ENCODE measurements at places on chromosomes 2 and 18.

- DNase-seq: no peak
Measured at GRCh38 chr2:62344472-62344871, 148.6 kb downstream of the B3GNT2 start.

GRCh38 chr2:8607606-8608005 is 74.2 kb upstream of the ID2 start:
- no peak for DNase-seq

DNA sequence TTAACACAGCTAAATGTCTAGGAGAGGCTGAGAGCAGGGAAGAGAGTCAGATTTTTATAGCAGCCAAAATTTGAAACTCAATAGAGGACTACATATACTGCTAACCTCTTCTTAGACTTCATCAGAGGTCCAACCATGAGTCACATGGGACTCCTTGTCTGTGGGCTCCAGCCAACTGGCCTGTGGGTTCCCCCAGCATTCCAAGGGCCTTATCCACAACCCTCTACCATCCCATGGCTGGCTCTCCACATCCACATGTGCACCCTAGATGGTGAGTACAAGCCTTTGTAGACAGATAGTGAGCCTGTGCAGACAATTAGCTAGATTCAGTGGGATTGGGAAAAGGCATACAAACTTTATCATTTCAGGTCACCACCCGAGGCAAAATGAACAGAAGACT is 901.9 kb upstream of the ZEB2 start:
- DNase-seq: no peak

- no peak for DNase-seq
Measured at GRCh38 chr2:219758907-219759680, 131.7 kb downstream of the SLC4A3 start.

DNA sequence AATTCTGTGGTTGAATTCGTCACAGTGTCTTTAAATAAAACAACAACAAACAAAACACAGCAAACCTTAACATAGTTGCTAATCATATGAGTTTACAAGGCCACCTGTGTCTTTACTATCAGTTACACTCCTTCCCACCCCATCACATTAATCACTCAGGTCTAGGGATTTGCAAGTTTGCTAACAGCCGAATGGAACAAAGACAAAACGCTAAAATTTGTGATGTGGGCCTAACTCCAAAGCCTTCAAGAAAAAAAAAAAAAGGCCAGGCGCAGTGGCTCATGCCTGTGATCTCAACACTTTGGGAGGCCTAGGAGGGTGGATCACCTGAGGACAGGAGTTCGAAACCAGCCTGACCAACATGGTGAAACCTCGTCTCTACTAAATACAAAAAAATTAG is 566 bp upstream of the POLI start:
- DNase-seq: no peak

DNA sequence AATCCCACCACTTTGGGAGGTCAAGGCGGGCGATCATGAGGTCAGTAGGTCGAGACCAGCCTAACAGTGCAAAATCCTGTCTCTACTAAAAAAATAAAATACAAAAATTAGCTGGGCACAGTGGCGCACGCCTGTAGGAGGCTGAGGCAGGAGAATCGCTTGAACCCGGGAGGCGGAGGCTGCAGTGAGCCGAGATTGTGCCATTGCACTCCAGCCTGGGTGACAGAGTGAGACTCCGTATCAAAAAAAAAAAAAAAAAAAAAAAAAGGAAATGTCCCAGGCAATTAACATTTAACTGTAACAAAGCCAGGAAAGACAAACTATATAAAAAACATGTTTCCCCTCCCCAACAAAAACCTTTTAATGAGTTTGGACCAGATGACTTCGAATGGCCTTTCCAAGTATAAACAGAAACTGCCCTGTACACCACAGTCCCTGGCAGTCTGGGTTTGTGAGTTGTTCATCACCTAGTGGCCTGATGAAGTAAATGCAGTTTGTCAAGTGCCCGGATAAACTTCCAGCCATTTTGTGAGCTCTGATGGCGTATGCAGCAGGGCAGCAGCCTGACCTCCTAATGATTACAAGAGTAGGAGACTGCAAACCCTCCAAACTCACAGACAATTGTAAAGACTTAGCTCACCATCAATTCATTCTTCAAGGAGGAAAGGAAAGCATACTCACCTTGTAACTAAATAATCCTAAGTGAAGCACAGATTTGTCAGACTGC is 16.6 kb upstream of the PCBP1 start:
- peak; percentile 66 for DNase-seq

Data from T-helper 2 cell (primary cell).